ENCODE measurements at places on chromosomes 12 and 14.

DNA sequence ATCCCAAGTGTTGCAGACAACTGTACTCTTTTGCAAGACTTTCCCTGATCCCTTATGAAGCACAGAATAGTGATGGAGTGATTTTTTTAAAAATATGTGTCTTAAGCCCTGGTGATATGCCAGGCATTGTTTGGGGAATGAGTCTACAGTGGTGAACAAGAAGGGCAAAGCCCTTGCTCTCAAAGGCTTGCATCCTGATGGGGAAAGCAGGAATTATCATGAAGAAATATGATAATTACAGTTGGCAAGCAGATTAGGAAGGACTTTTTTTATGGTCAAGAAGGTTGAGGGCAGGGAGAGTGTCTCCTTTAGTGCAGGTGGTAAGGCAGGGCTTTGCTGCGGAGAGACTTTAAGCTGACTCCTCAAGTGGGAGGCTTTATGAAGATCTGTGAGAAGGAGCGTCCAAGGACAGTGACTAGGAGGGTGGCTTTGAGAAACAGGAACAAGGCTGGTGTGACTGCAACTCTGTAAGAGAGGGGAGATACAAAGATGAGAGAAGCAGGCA, 100.2 kb downstream of the SYNE2 start:
- DNase-seq: no peak

DNA sequence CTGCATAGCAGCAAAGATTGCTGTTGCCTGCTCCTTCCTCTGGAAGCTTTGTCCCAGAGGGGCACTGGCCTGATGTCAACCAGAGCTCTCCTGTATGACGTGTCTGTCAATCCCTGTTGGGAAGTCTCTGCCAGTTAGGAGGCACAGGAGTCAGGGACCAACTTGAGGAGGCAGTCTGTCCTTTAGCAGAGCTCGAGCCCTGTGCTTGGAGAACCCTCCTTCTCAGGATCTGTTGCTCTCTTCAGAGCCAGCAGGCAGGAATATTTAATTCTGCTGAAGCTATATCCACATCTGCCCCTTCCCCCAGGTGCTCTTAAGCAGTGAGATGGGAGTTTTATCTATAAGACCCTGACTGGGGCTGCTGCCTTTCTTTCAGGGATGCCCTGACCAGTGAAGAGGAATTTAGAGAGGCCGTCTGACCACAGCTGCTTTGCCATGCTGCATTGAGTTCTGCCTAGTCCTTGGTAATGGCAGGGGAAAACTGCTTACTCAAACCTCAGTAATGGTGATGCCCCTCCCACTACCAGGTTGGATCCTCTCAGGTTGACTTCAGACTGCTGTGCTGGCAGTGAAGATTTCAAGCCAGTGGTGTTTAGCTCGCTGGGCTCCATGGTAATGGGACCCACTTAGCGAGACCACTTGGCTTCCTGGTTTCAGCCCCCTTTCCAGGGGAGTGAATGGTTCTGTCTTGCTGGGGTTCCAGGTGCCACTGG, 218.6 kb upstream of the SLC38A2 start:
- DNase-seq: no peak

DNA sequence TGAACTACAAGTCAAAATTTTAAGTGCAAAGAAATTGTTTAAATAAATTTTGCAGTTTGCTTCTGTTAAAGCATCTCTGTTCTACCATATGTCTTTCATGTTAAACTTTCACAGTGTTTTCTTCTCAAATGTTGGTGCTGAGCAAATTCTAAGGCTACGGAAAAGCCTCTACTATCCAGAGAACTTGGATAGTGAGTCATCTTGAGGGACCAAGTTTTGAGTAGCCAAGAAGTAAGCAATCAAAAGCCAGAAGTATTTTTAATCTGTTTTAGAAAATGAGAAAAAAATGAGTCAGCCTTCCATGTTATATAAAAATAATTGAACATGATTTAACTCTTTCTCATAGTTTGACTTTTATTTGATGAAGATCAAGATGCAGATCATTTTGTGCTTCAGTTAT, 3.3 kb downstream of the BRMS1L start:
- no peak for DNase-seq

DNA sequence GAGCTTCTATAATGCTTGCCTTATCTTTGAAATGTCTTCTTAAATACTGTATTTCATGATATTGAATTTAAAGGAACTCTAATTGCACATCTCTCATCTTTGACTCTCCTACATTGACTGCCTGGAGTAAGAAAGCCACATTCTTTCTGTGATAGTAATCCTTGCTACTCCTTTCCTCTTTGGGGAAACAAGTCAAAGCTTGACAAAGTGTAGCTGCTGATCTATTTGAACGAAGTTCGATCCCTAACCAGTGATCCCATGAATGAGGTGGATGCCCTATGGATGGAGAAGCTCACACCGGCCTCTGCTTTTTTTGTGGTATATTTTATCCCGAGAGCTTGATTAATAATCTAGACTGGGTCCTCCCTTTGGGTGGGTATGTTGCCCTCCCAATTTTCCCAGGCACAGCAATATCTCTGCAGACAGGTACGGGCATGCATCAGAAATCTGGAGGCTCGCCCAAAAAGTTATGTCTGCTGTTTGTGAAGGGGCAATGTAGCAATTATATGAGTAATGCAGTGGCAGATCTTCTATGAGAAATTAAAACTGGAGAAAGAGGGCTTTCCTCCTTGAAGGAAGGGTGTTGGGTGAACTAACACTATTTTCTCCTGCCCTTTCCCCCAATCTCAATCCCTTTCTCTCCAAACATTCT, 163.0 kb upstream of the FRMD6 start:
- DNase-seq: no peak

GRCh38 chr12:92193846-92194245, 48.2 kb upstream of the BTG1 start:
- DNase-seq: no peak

- DNase-seq: no peak
Observed at GRCh38 chr12:14614704-14615121, 47.0 kb upstream of the PLBD1 start.

DNA sequence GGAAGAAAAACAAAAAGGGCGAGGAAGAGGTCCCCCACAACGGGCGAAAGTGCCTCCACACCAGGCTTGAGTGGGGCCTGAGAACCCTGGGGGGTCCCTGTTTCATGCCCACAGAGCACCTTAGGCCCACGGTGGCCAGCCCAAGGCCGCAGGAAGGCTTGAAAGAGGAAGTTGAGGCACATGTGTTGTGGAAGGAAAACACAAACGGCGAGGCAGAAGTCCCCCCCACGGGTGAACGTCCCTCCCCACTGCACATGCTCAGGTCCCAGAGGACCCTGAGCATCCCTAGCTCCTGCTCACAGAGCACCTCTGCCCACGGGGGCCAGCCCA, 371.5 kb downstream of the ALG10 start:
- DNase-seq: no peak

DNA sequence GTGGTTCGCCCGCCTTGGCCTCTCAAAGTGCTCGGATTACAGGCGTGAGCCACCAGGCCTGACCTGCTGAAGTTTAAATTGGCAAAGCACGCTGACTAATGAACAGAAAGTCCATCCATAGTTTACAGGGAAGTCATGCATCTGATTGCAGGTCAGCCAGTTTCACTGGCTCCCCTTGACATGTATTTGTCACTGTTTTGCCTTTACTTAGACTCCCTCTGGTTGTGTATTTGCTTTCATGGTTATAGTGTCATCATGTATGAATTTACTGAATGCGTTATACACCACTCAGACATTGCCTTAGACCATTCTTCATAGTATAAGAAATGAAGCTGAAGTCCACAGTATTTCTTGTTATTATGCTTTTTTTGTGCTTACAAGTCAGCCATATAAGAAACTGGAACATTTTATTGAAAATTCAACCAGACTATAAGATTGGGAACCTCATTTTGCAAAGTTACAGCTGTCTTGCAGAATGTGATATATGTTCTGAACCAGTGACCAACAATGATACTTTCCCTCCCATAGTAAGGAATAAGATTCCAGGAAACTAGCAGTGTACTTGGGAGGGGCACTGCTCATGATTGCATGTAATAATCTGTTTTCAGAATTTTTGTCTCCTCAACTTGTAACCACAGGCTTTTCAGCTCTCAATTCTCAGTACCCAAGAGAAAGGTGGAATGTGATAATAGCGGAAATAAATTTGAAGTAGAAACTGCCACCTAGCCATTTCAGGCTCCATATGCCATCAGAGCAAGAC, 51.9 kb upstream of the ATF7IP start:
- no peak for DNase-seq

- DNase-seq: no peak
Observed at GRCh38 chr12:106711316-106711715, 63.2 kb upstream of the RIC8B start.

- no peak for DNase-seq
Observed at GRCh38 chr14:61296151-61296550, 15.0 kb upstream of the TMEM30B start.

DNA sequence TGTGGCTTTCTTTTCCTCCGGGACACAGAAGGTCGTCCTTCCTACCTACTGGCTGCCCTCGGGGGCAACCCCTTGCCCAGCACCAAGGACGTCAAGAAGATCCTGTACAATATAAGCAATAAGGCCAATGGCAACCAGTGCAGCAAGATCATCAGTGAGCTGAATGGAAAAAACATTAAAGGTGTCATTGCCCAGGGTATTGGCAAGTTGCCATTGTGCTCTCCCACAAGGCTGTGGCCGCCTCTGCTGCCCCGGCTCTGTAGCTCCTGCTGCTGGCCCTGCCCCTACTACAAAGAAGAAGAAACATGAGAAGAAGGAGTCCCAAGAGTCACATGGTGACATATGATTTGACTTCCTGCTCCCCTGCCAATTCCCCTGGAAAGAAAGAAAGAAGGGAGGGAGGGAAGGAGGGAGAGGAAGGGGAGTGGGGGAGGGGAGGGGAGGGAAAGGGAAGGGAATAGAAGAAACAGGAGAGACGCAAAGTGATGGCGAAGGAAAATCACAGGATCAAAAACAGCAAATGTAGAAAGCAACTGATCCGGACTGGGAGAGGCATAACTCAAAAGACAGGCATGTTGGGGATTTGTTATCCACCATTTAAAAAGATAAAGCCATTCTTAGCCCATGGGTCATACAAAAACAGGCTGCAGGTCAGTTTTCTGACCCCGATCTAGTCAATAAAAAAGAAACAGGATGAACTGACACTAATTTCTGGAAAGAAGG, 61.3 kb upstream of the RESF1 start:
- no peak for DNase-seq

GRCh38 chr14:55130196-55130550, 1.1 kb downstream of the LGALS3 start:
- DNase-seq: no peak
